Esophagus muscularis mucosa (tissue), 4 donors: ENCODE measurements at places on chromosomes 2 and 18. TPM values are rescaled to one million over a fixed set of nuclear protein-coding genes. Genes with fewer than 3 reads are reported as not detected.
A peak's percentile ranks its signal among the peaks of the same experiment; 100 is the strongest.

The CCDC102B gene
- total RNA-seq, result 6.8 TPM

The ELOA2 gene
- total RNA-seq, result not detected

The SULT1C2 gene
- not detected for total RNA-seq

The PPP1R7 gene
- total RNA-seq, result 71.4 TPM

The MARCHF4 gene
- not detected for total RNA-seq

The FLACC1 gene
- 5.1 TPM for total RNA-seq

GRCh38 chr2:233433029-233433428, 78.7 kb downstream of the DGKD start:
- H3K27ac ChIP-seq, result no peak overlapping the region
- H3K4me3 ChIP-seq, result no peak overlapping the region
- H3K4me1 ChIP-seq, result peaks cover 13% of the 10 kb centered on the region

GRCh38 chr2:227942965-227943364, 71.5 kb downstream of the DAW1 start:
- DNase-seq, result no peak
- no peaks in the 10 kb centered on the region for H3K4me1 ChIP-seq
- H3K27me3 ChIP-seq, result no peaks in the 10 kb centered on the region
- H3K27ac ChIP-seq, result no peak overlapping the region

DNA sequence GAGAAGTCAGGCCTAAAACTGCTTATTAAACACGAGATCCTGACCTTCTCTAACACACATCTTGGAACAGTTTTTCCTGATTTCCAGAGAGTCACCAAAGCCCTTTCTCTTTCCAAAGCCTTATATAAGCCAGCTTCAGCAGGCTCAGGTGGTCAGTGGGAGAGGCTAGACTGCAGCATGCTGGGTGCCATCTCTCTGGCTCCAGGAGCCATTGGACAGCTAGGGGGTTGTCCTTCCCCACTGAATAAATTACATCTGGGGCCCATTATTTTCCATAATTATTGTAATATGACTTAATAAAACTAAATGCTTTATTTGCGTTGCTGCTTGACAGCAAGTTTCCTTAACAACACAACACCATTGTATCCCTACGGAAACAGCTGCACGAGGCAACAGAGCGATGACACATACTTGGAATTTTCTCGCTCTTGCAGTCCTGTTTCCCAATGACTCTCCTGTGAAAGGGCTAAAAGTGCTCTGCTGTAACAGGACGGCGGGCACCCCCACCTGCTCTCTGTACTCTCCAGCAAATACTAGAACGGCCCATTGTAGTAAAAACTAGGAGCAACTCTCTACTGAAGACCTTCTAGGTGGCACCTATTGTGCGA, 160.6 kb downstream of the RNF144A start:
- H3K27me3 ChIP-seq, result no peaks in the 10 kb centered on the region
- no peaks in the 10 kb centered on the region for H3K36me3 ChIP-seq
- no peak for DNase-seq

GRCh38 chr2:222423632-222424275, 589 bp upstream of the SGPP2 start:
- H3K4me3 ChIP-seq, result peak overlapping the region; percentile 58
- H3K36me3 ChIP-seq, result no peaks in the 10 kb centered on the region
- H3K4me1 ChIP-seq, result peaks cover 17% of the 10 kb centered on the region
- no peak overlapping the region for H3K27ac ChIP-seq
- H3K27me3 ChIP-seq, result peaks cover 44% of the 10 kb centered on the region

GRCh38 chr2:176261136-176261535, 8.1 kb upstream of the MTX2 start:
- no peak overlapping the region for H3K27ac ChIP-seq
- no peaks in the 10 kb centered on the region for H3K36me3 ChIP-seq
- no peak overlapping the region for H3K4me3 ChIP-seq

GRCh38 chr2:41900101-41900577, 147.7 kb upstream of the PKDCC start:
- H3K36me3 ChIP-seq, result no peaks in the 10 kb centered on the region
- DNase-seq, result no peak
- no peak overlapping the region for H3K27ac ChIP-seq
- no peaks in the 10 kb centered on the region for H3K4me1 ChIP-seq
- H3K27me3 ChIP-seq, result no peaks in the 10 kb centered on the region
- H3K4me3 ChIP-seq, result no peak overlapping the region

- H3K27ac ChIP-seq, result no peak overlapping the region
- no peaks in the 10 kb centered on the region for H3K4me1 ChIP-seq
- DNase-seq, result no peak
- H3K27me3 ChIP-seq, result no peaks in the 10 kb centered on the region
- H3K4me3 ChIP-seq, result no peak overlapping the region
- H3K36me3 ChIP-seq, result no peaks in the 10 kb centered on the region
Measured at GRCh38 chr2:903223-903900, 47.3 kb upstream of the SNTG2 start.
